ENCODE measurements at places on chromosomes 12 and 14.

GRCh38 chr12:57640175-57641042, 7.4 kb upstream of the B4GALNT1 start:
- no peak for DNase-seq

GRCh38 chr14:30995689-30996088, 29.8 kb upstream of the AP4S1 start:
- no peak for DNase-seq

GRCh38 chr12:76026643-76027063, 4.9 kb downstream of the PHLDA1 start:
- DNase-seq, result no peak

GRCh38 chr14:94050231-94050880, 24.2 kb downstream of the OTUB2 start:
- no peak for DNase-seq

DNA sequence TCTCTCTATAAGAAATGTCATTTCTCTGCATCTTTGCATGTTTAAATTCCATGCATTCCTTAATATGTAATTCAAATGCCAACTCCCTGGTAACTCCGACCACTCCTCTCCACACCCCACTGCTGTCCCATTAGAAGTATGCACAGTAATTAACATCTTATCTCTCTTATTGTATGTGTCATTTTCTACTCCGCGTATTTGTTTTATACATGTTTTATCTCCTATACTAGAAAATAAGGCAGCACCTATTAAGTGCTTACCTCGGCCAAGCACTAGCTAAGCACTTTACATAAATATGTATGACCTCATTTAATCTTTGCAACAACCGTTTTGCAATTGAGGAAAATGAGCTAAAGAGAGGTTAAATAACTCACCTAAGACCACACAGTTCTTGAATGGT, 469.8 kb downstream of the BCAT1 start:
- DNase-seq, result no peak

Measured in esophagus squamous epithelium (tissue), 5 donors.